ENCODE measurements at places on chromosomes 1 and 21.

- DNase-seq = no peak
Measured at GRCh38 chr1:37807220-37807554, 403 bp upstream of the C1orf122 start.

GRCh38 chr1:175944591-175944990, 201.2 kb upstream of the TNR start:
- DNase-seq = no peak

DNA sequence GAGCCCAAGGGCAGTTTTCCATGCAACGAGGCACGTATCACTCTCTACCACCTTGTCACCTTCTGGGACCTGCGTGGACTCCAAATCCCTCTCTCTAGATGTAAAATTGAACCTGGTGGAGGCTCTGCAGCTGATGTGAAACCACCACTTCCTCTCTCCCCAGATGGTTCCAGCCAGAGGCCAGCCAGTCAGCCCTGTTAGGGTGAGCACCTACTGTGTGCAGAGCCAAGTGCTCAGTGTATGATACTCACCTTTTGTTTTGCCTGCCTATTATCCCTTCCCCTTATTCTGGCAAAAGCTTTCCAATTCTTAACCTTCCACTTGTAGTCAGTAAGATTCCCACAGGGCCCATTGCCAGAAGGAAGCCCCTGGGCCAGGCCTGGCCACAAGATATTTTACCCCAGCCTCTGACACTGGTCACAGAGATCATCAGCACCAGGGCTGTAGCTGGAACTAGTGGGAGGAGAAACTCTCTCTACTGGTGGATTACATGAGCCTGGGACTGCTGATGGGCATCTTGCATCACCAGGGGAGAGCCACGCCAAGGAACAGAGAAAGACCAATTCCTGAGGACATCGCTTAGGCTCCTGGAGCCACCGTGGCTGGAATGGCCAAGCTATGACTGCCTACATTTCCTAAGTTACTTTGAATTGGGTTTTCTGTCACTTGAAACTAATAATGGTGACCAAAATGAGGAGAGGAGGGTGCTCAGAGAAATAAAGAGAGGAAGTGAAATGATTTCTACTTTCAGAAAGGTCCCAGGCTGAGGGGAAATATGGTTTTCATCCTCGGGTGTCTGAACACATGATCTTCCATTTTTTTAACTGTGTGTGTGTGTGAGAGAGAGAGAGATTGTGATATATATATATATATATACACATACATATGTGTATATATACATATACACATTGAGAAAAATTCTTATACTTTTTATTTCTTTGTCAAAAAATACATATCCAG, 26.6 kb upstream of the RD3 start:
- DNase-seq = no peak

DNA sequence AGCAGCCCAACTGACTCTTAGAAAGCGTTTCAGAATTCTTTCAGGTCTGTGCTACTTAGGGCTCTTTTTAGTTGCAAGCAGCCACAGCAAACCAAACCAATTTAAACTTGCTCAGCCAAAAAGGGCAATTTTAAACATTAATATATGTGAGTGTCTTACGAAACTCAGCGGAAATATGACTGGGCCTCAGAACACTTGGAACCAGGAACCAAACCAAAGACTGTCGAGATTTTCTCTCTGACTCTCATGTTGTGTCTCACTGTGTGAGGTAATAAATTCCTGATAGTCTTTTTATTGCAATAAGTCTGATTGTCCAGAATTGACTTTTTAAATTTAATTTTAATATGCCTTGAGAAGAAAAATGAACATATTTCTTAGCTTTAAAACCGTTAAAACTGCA, 122.3 kb downstream of the SYF2 start:
- DNase-seq = no peak

GRCh38 chr1:173570370-173571007, 32.4 kb downstream of the SLC9C2 start:
- no peak for DNase-seq

DNA sequence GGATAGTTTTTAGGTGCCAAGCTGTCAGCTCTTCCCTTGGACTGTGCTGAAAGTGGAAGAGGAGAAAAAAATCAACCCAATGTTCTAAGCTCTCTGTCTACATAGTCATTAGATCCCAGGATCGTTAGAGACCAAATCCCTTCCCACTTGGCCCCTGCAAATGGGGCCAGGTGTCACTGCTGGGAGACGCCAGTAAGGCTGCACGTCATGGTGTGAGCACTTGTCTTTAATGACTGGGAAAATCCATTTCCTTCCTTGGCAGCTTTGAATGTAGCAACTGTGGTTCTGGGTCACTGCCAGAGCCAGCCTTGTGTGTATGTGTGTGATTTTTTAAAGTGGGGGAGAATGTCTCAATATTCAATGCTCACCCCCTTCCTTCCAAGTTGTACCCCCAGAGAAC, 59.9 kb downstream of the MAN1C1 start:
- DNase-seq = no peak
